PC-3 (cell line): ENCODE measurements at places on chromosomes 2 and 18.

GRCh38 chr18:37412829-37413228 lies 152.8 kb downstream of the CELF4 start:
- DNase-seq: no peak

DNA sequence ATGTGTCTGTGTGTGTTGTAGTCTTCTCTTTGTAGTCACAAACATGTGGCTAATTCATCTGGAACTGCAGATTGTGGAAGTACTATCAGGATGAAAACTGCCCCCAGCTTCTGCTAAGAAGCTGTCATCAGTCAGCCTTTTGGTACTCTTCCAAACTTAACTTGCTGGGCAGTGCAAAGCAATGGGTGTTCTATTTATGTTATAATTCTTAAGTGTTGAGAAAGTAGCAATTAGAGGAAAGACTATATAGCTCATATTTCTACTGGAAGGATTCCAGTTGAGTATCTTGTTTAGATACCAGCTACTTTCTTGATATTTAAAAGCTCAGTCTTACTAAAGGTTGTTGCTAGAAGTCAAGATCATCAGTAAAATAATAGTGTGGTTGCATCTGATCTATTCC lies 52.1 kb downstream of the SLC38A11 start:
- no peak for DNase-seq

GRCh38 chr2:53127061-53127650 lies 640.4 kb upstream of the CHAC2 start:
- no peak for DNase-seq

DNA sequence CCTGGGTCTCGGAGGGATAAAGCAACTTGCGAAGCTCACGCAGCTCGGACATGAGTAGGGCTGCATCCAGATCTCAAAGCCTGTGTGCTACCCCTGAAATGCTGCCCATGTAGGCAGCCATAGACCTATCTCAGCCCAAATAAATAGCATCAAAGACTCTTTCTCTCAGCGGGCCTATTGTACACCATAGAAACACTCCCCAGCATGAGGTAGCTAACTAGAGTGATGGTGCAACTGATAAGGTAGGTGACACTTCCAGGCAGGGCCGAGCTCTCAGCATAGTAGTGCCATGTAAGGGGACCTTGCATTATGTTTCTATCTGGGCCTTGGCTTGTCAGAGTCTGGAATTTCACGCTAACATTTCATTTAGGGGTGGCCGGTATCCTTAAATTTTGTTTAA lies 52.4 kb downstream of the RABL2A start:
- DNase-seq: no peak

GRCh38 chr2:168671932-168672331 lies 130.5 kb upstream of the NOSTRIN start:
- DNase-seq: peak; percentile 22
